ENCODE measurements at places on chromosomes 3 and 15.

- peak; percentile 60 for DNase-seq
Measured at GRCh38 chr15:90564051-90564450, 34.3 kb downstream of the CRTC3 start.

DNA sequence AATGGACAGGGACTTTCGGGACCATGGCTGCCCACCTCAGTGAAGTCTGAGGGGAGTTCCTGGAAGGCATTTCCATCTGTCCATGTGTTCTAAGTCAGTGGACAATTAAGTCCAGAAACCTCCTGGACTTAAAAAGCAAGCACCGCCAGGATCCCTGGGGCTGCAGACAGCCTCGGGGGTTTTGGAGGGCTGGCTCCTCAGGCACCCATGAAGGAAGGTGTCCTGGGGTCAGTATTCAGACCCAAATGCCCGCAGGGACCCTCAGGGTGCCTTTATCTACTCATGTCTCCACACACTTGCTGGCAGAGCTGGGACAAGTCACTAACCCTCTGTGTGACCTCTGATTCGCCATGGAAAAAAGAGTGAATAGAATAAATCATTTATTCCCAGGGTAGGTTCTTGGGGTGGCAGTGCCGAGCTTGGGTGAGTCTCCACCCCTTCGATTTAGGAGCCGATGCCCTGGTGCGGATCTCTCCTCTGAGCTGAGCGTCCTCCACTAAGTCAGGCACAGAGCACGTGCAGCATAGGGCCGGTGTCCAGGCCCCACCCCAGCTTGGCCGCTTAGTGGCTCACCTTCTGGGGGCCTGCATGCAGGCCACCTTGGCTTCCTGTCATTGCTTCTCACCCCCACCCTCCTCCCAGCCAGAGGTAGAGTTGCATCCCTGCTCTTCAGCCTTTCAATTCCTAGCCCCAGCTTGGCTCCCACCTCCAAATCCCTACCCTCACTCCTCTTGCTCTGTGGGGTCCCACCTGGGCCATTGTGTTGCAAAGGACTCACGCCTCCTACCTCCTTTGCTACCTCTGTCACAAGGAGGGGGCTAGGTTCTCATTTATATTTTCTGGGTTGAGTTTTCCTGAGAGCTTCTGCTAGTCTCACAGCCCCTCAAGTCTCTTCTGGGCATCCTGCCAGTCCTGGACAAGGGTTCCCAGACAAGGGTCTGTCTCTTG lies 19.9 kb downstream of the SLC6A6 start:
- DNase-seq = no peak

- DNase-seq = no peak
Measured at GRCh38 chr3:196189566-196190347, 21.4 kb downstream of the ZDHHC19 start.

GRCh38 chr15:60389261-60390077 lies 8.3 kb downstream of the ANXA2 start:
- no peak for DNase-seq

Measured in natural killer cell (primary cell).